AG10803 (cell line): ENCODE measurements at places on chromosomes 4 and X.
A peak's percentile ranks its signal among the peaks of the same experiment; 100 is the strongest.

GRCh38 chr4:48175328-48175727, 41.3 kb upstream of the TXK start:
- DNase-seq, result no peak

GRCh38 chr4:5957076-5957475, 61.2 kb downstream of the C4orf50 start:
- DNase-seq, result no peak

GRCh38 chrX:114712466-114712865, 128.6 kb downstream of the HTR2C start:
- no peak for DNase-seq

- no peak for DNase-seq
Measured at GRCh38 chr4:7526491-7526890, 91.8 kb upstream of the PSAPL1 start.

DNA sequence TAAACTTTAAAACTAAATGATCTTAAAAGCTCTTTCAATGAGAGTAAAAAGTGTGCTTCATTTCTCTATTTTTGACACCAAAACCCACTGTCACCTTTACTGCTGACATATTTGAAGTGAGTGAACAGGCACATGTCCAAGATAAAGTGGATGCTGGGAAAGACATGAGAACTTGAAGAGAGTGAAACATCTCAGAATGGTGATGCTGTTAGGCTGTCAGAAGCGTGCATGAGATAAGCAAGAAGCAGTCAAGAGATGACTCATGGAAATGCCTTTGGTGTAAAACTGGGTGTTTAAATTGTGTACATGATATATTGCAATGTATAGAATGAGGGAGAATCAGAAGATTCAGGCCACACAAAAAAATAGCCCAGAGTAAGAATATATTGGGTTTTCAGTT, 21.8 kb upstream of the GBA3 start:
- DNase-seq, result no peak

- DNase-seq, result peak; percentile 1
Measured at GRCh38 chrX:43559644-43560043, 96.5 kb upstream of the MAOA start.

DNA sequence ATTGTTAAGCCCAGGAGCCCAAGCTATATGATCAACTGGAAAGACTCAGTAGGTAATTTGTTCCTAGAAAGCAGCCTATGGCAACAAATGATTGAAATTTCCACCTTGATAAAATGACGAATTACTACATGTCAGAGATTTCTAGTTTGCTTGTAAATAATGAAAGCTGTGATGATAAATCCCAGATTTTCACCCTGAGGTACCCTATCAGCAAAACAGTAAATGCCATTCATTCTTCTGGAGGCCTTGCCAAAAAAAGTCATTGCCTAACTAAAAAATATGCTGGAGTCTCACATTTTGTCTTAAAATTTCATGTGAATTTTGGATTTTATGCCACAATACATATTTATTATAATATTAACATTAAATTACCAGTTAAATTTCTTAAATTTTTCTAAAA, 71.3 kb downstream of the PPEF2 start:
- peak; percentile 29 for DNase-seq

DNA sequence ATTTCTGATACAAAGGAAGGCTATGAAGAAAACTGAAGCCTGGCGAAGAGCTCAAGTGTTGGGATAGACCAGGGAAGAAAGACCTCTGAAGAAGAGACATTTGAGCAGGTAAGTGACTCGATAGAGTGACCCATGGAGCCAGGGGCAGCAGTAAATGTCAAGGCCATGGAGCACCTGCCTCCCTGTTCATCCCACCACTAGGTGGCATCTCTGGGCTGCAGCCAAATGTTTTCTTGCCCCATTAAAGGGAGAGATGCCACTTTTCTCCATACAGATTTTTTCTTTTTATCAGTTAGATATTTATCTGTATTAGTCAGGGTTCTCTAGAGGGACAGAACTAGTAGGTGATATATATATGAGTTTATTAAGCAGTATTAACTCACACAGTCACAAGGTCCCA, 4.9 kb upstream of the ZNF81 start:
- peak; percentile 26 for DNase-seq

DNA sequence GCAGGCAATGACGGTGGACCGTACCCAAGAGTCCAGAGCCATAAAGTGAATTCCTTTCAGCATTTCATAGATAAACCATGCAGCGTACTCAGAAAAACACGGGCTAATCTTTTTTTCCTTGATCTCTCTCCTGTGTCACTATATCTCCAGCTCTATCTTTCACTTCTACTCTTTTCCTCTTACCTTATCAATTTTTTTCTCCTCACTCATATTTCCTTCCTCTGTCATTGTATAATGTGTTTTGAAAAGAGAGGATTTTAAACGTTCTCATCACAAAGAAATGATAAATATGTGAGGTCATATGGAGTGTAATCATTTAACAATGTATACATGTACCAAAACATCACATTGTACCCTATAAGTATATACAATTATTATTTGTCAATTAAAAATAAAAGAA, 176.5 kb downstream of the CPE start:
- no peak for DNase-seq

- DNase-seq, result peak; percentile 28
Measured at GRCh38 chrX:40646489-40647306, 663 bp downstream of the CXorf38 start.

DNA sequence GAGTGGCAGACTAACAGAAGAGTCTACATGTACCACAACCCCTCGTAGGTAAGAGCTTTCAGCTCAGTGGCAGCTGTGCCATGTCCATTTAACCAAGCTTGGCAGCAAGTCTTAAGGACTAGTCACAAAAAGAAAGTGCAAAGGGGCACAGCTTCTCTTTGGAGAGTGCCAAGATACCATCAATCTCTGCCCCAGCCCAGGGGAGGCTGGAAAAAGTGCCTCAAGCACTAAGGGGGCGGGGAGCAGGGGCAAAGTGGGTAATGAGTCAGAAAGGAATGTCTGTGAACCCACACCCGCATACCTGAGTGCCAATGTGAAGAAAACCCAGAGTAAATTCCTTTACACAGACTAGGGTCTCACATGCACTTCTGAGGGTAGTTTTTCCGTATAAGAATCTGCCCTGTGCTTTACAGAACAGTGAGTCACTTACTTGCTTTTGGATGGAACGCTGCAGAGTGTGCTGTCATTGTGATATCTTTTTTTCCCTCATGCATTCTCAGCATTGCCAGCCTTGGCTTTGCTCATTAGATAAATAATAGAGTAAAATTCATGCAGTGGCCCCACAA, 219.8 kb downstream of the ZNF674 start:
- DNase-seq, result peak; percentile 62
